Activated CD8-positive, alpha-beta memory T cell treated with anti-CD3 and anti-CD28 coated beads for 1 hour (primary cell): ENCODE measurements at places on chromosomes 1 and 21.

- no peak for DNase-seq
Observed at GRCh38 chr1:52635321-52636089, 2.5 kb downstream of the SHISAL2A start.

- no peak for DNase-seq
Observed at GRCh38 chr1:108000620-108001111, 35.7 kb upstream of the VAV3 start.

DNA sequence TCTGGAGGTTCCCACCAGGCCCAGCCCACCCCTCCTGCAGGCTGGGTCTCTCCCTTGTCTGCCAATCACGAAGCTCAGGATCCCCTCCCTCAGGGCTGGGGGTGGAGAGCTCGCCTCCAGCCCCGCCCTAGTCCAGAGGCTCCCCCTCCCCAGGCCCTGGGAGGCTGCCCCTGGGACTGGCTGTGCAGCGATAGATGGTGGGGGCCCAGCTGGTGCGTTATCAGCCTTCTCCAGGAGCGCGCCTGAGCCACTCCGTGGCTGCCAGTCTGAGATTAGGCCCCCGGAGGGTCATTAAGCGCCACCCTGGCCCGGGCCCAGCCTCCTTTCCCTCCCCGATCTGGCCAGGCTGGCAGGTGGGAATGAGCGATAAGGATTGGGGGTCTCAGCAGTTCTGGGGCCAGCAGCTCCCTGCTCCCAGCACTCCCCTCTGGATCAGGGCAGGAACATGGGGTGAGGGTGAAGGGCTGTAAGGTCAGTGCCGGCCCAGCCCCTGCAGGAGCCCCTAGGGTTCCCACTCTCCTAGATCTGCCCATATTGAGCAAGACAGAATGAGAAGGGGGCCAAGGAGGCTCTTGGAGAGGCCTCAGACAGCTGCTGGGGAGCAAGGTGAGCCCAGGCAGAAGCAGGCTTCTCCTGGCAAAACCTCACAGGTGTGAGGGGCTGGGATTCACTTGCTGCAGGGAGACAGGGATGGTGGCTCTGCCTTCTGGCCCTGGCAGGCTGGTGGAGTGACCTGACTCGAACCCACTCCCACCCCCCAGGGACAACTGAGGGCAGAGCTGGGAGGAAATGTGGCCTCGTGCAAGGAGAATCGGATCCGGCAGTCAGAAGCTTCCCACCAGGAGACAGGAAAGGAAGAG lies 8.5 kb downstream of the PDZK1IP1 start:
- no peak for DNase-seq

GRCh38 chr1:179870870-179871269 lies 6.7 kb downstream of the TOR1AIP2 start:
- no peak for DNase-seq

- DNase-seq: no peak
Observed at GRCh38 chr1:4745560-4745959, 91.2 kb downstream of the AJAP1 start.

DNA sequence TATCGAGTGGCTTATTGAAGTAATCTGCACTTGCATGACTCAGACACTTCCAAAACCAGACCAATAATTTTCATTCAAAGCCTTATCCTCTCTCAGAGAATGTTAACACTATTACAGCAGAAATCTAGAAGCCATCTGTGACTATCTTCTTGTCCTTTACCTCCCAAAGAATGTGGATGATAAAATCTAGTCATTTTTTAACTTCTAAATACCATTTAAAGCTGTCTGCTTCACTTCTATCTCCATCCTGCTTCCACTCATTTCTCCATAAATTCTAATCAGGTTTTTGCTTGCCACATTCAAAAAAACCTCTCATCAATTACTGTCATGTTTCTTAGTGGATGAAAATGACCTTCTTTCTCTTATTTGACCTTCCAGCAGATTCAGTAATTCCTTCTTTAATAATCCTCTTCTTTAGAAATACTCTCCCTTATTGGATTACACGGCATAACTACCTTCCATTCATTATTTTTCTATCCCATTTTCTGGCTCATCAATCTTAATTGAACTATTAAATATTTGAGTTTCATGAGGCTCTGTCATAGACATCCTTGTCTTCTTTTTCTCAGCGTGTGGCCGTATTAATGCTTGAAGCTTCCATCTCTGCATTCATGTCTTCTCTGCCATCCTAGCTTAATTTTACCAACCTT lies 1999.4 kb downstream of the MRPL39 start:
- DNase-seq: no peak

GRCh38 chr1:222547944-222548671 lies at the start of gene HHIPL2:
TSS of gene HHIPL2 (minus strand) at chr1:222548104. CDS start at chr1:222548044, 60 bp downstream.
- no peak for DNase-seq

- DNase-seq: no peak
Observed at GRCh38 chr1:178768423-178768822, 43.4 kb downstream of the RALGPS2 start.

GRCh38 chr1:16244650-16245285 lies 7.8 kb upstream of the CPLANE2 start:
- DNase-seq: no peak

DNA sequence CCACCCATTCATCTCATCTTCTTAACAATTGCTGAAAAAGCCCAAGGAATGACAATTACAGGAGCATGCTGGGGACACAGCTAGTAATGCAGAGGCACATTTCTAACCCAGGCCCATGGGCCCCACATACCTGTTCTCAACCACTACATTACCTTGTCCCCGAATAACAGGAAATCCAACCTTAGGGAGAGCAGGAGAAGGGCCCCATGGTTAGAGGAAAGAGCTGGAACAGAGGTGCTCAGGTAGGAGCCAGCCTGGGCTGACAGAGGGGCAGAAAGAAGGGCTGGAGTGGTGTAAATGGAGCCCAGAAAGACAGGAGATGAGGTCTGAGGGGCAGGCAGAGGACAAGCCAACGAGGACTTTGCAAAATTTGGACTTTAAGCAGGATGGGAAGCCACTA lies 11.4 kb upstream of the S100A8 start:
- no peak for DNase-seq

- DNase-seq: no peak
Observed at GRCh38 chr1:2941907-2942306, 79.4 kb upstream of the ACTRT2 start.

DNA sequence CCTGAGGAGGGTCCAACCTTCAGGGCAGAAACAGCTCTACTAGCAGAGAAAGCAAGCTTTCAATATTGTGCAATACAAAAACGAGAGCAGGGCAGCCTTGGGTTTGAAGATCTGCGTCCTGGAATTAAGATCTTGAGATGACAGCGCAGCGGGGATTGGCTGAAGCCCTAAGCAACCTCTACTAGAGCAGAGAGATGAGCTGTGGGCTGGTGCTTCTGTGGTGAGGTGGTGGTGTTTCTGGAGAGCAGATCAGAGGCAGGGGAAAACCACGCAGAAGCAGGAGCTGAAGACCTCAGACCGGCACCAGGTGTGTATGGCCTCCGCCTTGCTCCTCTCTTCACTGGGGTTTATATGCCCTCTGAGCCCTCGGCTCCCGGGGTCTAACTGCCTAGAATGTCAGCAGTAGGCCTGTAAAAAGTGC lies 12.5 kb downstream of the TRAF3IP3 start:
- DNase-seq: peak; percentile 59

GRCh38 chr1:221751226-221751887 lies 9.5 kb upstream of the DUSP10 start:
- no peak for DNase-seq

- DNase-seq: no peak
Observed at GRCh38 chr1:19433719-19433998, 51.7 kb downstream of the CAPZB start.

GRCh38 chr1:113103048-113103447 lies 30.1 kb downstream of the LRIG2 start:
- DNase-seq: no peak

- DNase-seq: no peak
Observed at GRCh38 chr21:21188513-21189195, 190.4 kb downstream of the NCAM2 start.

GRCh38 chr1:172646653-172647052 lies 12.2 kb upstream of the FASLG start:
- no peak for DNase-seq

- DNase-seq: no peak
Observed at GRCh38 chr1:225159793-225160192, 230.3 kb downstream of the DNAH14 start.

- DNase-seq: no peak
Observed at GRCh38 chr1:44554706-44555105, 119.6 kb downstream of the TMEM53 start.

DNA sequence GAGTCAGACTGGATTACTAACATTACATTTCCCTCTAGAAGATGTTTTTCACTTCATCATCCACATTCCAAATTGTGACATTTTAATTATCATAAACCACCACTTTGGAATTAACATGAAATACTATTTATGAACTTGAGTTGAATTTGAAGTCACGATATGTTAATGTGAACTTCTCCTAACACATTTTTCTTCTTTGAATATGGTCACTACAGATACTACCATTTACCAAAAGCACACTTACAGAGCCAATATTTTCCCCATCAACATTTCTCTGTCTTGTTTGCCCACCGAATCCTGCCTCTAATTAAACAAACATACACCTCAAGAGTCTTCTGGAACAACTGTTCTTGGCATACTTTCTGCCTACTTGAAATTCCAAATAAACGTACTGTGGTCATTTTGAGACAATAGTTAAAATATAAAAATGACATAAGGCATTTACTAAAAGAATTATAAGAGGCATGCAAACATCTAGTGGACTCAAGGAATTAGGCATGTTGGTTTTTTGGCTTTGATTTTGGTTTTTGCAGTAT lies 177.4 kb downstream of the AKT3 start:
- DNase-seq: no peak

- DNase-seq: no peak
Observed at GRCh38 chr1:34743775-34744174, 11.1 kb upstream of the GJB5 start.

- DNase-seq: no peak
Observed at GRCh38 chr1:50308878-50309277, 114.4 kb downstream of the DMRTA2 start.

GRCh38 chr1:229988534-229988933 lies 78.5 kb upstream of the GALNT2 start:
- no peak for DNase-seq

DNA sequence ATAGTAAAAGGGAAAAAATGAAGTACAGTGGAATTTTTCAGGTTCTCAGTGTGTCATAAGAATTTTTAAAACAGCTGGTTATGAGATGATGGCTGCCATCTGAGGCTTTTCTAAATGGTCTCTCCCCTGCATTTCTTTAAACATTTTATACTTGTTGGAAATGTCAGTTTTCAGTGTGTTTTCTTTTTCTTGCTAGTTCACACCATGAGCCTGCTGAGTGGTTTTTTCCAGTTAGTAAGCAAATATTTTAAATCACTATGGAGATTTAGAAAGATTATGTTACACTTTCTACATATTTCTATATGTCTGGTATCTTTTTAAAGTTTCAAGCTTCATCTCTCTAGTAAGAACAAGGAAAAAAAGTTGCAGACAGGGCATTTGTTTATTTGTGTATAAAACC lies 9.6 kb downstream of the RBM15 start:
- DNase-seq: no peak

GRCh38 chr1:89125913-89126580 lies at the start of gene GBP2:
TSS of gene GBP2 (minus strand) at chr1:89126114. CDS start at chr1:89121966, 4,148 bp downstream.
- no peak for DNase-seq

- DNase-seq: no peak
Observed at GRCh38 chr1:36387141-36387949, 1.6 kb upstream of the STK40 start.

GRCh38 chr1:151860504-151861187 lies 7.1 kb upstream of the THEM5 start:
- DNase-seq: no peak

GRCh38 chr1:185401019-185401418 lies 84.0 kb upstream of the IVNS1ABP start:
- DNase-seq: no peak

DNA sequence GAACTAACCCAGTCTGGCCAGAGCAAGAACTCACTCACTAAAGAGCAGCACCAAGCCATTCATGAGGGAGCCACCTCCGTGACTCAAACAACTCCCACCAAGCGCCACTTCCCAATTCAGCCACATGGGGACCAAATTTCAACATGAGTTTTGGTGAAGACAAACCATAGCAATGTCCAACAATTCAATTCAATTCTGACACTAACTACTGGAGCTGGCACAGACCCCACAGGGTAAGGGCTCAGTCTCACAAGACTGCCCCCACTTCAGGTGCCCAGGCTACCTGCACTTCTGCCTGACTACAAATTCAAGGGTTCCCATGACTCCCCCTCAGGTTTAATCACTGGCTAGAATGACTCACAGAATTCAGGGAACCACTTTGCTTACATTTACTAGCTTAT lies 48.8 kb upstream of the RAP1A start:
- DNase-seq: no peak

DNA sequence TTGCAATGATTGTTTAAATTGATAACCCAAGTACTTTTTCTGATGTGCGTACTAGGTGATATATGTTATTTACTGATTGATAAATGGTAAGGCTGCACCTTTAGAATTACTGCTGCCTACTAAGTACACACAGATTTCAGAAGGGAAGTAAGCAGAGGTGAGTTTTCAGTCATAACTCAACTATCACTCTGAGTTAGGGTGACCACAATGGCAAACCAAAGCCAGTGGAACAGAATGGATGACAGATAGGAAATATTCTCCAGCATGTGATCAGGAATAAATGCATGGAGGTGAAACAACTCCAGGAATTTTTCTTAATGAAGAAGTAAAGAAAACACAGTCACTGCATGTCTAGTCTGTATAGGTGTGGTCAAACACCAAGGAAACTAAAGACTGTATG lies 7.5 kb upstream of the KCNJ15 start:
- no peak for DNase-seq

- no peak for DNase-seq
Observed at GRCh38 chr1:103447471-103447870, 78.0 kb upstream of the RNPC3 start.

DNA sequence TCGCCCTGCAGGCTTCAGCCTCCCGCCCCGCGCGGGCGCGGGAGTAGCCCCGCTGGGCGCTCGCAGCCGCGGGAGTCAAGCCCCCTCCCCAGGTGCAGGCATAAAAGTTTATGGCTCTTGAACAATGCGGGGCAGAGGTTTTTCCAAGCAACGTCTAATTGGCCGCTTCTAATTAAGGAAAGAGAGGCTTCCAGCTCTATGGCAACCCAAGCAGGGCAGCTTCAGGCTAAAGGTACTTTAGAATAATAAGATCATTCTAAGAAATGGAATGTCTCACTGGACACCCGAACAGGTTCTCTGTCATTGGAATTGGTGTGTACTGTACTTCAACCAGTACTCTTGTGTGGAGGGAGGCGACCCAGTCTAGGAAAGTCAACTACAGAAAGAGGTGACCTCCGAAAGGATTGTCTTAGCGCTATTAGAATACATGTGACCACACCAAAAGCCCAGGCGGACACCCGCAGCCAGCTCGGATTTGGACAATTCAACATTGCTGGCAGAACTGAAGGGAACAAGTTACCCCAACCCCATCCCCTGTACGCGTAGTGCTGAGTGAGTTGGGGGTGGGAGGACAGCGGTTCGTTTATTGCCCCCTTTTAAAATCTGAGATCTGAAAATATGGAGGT lies 12.5 kb downstream of the NR5A2 start:
- DNase-seq: no peak

DNA sequence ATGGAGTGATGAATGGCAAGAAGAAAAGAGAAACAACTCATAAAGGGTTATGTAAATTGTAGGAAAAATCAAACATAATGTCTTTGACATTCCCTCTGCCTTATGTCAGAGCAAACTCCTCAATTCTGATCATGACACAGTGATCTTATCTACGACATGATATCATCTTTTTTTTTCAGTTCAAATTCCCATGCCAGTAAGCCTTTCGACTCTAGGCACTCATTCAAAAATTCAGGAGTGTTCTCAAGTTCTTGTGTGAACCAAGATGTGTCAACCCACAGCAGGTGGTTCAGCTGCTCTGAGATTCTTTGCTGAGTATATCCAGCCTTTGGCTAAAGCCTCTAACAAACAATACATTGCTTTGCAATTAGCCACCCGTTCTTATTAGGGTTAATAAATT lies 97.1 kb upstream of the ESRRG start:
- no peak for DNase-seq

- no peak for DNase-seq
Observed at GRCh38 chr1:84245563-84245962, 55.9 kb upstream of the SAMD13 start.
